ENCODE measurements at places on chromosomes 11 and 22.

DNA sequence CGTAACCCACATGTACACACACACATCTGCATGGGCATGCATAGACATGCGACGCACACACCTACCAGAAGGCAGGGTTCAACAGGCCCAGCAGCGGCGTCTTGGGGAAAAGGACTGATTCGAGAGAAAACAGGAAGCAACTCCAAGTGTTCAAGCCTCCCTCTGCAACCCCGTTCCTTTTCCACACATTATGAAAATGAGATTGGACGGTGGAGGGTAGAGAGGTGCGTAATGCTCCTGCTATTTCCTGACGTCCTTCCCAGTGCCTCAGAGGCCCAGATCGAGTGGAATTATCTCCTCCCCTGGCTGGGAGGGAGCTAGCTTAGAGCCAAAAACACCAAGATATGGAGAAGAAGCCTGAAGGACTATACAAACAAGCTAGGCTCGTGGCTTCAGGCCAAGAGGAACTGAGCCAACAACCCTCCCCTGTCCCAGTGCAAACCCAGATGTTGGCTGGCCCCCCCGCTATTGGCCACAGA, 289.2 kb downstream of the MN1 start:
- DNase-seq: no peak

- no peak for DNase-seq
These were observed 35.1 kb upstream of the MUC5AC start for GRCh38 chr11:1122664-1123002.

DNA sequence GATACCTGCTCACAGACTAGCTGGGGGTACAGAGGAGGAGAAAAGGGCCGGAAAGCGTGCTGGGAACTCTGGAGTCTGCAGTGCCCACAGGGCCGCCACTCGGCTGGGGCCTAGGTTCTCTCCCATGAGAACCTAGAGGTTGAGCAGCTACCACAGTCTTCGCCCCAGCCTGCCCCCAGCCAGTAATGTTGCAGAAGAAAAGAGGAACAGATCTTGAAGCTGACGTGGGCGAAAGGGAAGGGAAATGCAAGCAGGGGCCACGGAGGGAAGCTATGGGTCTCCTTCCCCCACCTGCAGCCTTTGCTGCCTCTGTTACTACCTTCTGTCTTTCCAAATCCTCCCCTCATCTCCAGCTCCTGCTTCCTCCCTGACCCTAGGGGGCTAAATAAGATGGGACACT, 28.8 kb upstream of the P2RY2 start:
- no peak for DNase-seq

- DNase-seq: peak; percentile 74
These were observed 35.1 kb downstream of the MMP7 start for GRCh38 chr11:102495161-102496042.

DNA sequence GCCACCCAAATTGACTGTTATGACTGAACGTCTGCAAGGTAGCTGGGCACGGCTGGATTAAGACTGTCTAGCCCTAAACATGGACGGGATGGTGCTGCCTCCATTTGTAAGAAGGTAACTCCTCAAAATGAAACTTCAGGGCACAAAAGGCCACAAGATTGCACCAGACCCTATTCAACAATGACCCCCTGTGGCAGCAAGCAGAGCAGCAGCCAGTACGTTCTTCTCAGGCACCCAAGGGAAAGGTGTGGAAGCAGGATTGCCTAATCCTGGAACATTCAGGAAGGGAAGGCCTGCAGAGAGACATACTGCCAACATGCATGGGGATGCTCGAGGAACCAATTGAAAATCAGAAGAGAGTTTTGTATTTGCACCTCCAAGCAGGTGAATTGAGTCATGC, 4.5 kb upstream of the TBX10 start:
- DNase-seq: peak; percentile 24
